ENCODE measurements at places on chromosomes 7 and 10.

GRCh38 chr7:25829663-25830062 is 322.3 kb upstream of the NFE2L3 start:
- no peak for DNase-seq

DNA sequence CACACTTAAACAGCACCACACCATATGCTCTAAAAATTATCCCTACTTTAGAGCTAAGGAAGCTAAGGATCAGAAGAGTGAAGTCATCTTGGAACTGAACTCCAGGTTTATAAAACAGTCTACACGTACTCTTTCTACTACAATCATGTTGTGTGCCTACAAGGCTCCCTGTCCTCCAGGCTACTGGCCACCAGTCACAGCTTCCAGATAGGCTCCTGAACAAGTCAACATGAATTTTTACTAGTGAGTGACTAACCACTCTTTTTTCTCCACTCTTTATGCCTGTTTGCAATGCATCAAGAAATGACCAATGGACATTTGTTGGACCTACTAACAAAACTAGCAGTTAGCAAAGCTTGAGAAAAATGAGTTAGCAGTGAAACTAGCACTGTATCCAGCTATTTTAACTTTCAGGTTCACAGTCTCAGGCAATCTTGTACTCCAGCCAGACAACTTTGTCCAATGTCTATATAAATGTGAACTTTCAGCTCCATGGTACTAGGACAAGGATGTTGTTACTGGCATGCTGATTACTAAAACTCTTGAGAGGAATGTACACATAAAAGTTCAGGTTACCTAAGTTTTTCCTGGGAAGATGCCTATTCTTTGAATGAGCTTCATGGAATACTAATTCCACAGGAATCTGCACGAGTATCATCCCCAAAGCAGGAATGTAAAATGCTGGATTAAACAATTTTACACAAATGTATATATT is 180.0 kb downstream of the BTAF1 start:
- DNase-seq, result no peak

DNA sequence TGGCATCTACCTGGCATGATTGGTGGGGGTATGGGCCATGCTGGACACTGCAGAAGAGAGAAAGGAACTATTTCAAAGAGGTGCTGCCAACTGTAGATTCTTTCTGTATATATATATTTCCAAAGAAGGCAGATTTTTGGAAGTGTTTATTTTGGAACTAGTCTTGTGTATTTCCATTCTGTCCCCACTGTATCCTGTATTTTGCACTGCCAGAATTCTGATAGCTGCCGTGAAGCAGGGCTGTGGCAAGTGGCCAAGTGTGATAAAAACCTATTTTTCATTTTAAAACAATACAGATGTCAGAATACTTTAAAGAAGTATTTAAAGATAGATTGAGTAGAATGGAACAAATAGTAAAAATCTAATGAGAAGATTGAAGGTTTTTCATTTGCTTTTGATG is 17.1 kb downstream of the MCU start:
- DNase-seq, result no peak

DNA sequence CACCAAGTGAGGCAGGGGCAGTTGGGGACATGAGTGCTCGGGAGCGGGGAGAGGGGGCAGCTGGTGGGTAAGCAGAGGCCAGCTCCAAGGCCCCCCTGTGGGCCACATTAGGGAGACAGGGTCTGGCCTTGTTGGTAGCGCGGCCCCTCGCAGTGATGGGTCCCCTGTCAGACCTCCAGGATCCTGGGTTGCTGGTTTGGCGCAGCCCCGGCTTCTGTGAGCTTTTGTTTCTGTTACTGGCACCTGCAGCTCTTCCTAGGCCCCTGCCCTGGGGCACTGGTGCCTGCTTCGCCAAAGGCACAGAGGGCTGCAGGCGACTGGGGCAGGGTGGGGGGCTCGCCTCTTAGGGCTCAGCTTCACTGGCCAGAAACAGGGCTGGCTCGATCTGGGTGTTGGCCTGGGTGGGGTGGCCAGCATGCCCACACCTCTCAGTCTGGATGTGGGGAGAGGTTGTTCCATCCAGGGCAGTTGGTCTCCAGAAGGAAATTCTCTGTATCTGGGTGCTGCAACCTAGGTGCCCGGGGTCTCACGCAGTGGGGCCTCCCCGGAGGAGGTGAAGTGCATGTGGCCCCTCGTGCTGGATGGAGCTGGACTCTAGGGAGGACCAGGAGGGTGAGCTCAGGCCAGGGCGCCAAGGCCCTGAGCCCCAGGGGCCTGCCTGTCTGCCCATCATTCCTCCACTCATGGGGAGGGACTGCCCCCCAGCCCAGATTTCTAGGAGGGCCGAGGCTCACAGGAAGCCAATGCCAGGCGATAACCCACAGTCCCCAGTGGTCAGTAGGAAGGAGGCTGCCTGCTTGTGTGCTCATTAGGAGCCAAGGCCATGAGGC is 138.6 kb downstream of the LHPP start:
- no peak for DNase-seq

GRCh38 chr10:88318803-88319202 is 264.3 kb downstream of the RNLS start:
- no peak for DNase-seq

DNA sequence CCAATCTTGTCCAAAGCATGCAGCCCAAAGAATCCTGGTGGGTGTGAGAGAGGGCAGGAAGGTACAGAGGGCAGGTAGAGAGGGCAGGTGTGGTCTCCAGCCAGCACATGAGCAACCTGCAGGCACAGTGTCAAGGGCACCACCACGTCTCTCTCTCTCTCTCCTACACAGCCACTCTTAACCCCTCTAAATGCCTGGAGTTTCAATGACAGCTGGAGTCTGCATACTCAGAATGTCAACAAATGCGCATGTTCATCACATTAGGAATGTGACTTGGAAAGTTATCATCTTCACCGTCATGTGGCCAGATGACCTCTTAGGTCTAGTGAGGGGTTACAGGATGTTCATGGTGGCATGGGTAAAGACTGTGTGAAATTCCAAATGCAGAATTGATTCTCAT is 456.8 kb downstream of the SORCS1 start:
- DNase-seq, result no peak

- DNase-seq, result peak; percentile 14
Measured at GRCh38 chr7:2281541-2281940, 32.7 kb downstream of the SNX8 start.

GRCh38 chr7:46661431-46661830 is 740.4 kb upstream of the IGFBP3 start:
- DNase-seq, result no peak

DNA sequence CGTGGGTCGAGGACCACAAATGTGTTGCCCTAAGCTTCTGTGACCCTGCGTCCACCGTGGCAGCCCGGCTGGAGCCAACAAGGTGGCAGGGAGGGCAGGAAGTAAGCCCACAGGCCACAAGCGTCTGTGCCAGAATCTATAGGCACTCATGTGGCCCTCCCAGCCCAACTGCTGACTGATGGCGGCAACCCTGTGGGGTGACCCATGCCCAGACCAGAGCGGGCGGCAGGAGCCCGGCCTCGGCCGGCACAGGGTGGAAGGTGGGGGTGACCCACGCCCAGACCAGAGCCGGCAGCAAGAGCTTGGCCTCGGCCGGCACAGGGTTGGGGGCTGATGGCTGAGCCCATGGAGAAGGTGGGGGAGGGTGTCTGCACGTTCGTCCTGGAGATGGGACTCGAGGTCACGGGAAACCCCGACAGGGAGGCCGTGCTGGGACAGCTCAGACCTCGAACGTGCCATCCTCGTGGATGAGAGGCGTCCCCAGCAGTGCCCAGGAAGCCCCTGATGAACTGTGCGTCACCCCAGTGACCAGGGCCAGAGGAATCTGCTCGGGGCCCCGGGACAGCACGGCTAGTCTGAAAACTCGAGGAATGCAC is 181.0 kb downstream of the ELFN1 start:
- DNase-seq, result no peak

- no peak for DNase-seq
Measured at GRCh38 chr10:86172301-86172700, 194.3 kb downstream of the GRID1 start.

GRCh38 chr10:70067586-70067985 is 14.9 kb downstream of the MACROH2A2 start:
- DNase-seq, result no peak

DNA sequence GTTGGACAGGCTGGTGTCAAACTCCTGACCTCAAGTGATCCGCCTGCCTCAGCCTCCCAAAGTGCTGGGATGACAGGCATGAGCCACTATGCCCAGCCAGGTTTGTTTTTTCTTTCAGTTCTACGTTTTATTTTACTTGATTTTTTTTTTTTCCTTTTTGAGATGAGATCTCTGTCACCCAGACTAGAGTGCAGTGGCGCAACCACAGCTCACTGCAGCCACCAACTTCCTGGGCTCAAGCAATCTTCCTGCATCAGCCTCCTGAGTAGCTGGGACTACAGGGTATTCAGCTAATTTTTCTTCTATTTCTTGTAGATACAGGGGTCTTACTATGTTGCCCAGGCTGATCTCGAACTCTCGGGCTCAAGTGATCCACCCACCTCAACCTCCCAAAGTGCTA is 24.3 kb downstream of the GDI2 start:
- no peak for DNase-seq

DNA sequence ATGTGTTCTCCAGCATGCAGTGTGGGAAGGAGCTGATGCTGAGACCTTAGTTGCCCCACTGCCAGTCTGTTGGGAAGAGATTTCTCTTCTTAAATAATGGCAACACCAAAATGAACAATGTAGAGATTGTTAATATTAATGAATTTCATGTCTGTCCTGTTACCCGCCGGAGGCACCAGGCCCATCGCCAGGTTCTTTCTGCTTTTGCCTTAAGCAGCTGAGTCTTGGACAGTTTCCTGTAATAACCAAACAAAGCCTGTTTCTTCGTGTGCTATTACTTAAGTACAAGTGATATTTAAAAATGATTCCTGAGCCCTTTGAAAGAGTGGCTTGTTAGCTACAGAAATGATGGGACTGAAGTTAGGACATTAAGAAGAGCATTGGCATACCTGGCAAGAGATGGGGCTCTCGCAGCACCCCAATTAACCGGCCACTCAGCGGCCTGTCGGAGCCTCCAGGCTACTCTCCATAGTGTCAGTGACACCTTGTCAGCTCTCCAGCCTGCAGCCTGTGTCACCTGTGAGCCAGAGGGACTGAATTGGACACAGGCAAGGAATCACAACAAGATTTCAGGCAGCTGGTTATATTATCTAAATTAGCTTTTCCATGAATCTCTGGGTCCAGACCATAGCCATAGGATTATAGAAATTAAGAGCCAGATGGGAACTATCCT is 142.0 kb downstream of the CELF2 start:
- no peak for DNase-seq

GRCh38 chr10:89079961-89080360 is 89.4 kb downstream of the FAS start:
- no peak for DNase-seq

- DNase-seq, result no peak
Measured at GRCh38 chr10:76082956-76083355, 651.5 kb downstream of the LRMDA start.

DNA sequence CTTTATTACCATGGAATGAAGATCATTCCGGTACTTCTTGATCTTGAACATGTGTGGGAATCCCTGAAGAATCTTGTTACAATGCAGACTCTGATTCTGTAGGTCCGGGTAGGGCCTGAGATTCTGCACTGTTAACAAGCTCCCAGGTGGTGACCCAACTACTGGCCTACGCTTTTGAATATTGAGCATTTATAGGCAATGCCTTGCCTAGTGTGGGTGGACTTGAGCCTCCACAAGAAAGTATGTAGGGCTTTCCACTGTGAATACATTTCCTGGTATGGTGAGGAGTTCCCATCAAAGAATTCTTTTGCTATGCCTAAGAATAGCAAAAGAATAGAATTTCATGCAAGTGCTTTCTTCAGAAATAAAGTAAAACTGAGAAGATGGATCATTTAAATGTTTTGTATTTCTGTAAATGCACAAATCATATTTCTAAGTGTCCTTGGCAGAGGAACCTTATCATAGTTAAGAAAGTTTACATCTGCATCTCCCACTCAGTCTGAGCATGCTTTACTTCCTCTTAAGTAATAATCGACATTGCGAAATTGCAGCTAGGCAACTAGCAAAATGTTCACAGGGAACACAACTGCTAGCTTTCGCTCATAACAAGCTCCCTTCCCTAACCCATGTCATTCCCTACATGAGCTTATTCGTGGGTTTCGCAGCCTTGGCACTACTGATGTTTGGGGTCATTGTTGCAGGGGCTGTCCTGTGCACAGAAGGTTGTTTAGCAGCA is 71.4 kb downstream of the AHR start:
- DNase-seq, result no peak

- DNase-seq, result no peak
Measured at GRCh38 chr7:41466760-41467384, 236.0 kb downstream of the INHBA start.

GRCh38 chr7:137957887-137958286 is 44.0 kb downstream of the CREB3L2 start:
- DNase-seq, result no peak

- DNase-seq, result no peak
Measured at GRCh38 chr7:12054830-12055229, 156.3 kb upstream of the TMEM106B start.

GRCh38 chr7:46363688-46364087 is 442.6 kb upstream of the IGFBP3 start:
- DNase-seq, result no peak

- DNase-seq, result no peak
Measured at GRCh38 chr7:37467002-37467401, 18.3 kb upstream of the ELMO1 start.

DNA sequence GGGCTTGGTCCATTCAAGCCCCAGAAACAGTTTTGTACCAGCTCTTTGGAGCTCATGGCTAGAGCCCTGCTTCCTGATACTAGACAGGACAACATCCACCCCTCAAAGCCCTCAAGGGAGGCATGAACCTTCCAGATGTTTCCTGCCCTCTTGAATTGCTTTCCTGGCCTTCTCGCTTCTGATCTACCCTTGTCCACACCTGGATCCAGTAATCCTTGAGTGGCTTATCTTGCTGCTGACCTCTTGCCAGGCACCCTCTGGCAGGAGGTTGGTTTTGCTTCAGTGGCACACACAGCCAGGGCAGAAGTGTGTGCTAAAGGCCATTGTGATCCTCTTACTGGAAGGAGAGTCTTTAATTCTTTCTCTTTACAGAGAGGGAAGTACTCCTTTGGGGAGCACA is 495.8 kb downstream of the PLXNA4 start:
- DNase-seq, result no peak

- no peak for DNase-seq
Measured at GRCh38 chr7:105153531-105153930, 139.5 kb downstream of the KMT2E start.

GRCh38 chr7:23462846-23463245 is 7.4 kb downstream of the IGF2BP3 start:
- DNase-seq, result no peak

Measured in putamen (tissue), 1 donor.